Activated CD4-positive, alpha-beta T cell treated with anti-CD3 and anti-CD28 coated beads, Interleukin-2, amount 50 U/mL, for 24 hours (primary cell): ENCODE measurements at places on chromosomes 13 and 19.
A peak's percentile ranks its signal among the peaks of the same experiment; 100 is the strongest.

- DNase-seq: no peak
Observed at GRCh38 chr19:23804676-23805075, 46.0 kb upstream of the ZNF681 start.

GRCh38 chr19:19566306-19566705 is 28.2 kb downstream of the CILP2 start:
- DNase-seq: no peak

GRCh38 chr13:40376296-40376849 is 290.1 kb downstream of the FOXO1 start:
- DNase-seq: no peak

GRCh38 chr13:46620471-46620870 is 67.5 kb downstream of the LRCH1 start:
- no peak for DNase-seq

DNA sequence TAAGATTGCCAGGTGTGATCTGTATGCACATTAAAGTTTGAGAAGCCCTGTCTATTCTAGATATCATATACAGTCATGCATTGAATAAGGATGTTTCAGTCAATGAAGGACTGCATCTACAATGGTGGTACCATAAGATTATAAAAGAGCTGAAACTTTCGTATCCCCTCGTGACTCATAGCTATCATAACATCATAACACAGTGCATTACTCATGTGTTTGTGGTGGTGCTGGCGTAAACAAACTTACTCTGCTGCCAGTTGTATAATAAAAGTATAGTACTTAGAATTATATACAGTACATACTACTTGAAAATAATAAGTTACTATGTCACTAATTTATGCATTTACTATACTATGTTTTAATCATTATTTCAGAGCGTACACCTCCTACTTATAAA is 489.3 kb downstream of the GPC6 start:
- no peak for DNase-seq

DNA sequence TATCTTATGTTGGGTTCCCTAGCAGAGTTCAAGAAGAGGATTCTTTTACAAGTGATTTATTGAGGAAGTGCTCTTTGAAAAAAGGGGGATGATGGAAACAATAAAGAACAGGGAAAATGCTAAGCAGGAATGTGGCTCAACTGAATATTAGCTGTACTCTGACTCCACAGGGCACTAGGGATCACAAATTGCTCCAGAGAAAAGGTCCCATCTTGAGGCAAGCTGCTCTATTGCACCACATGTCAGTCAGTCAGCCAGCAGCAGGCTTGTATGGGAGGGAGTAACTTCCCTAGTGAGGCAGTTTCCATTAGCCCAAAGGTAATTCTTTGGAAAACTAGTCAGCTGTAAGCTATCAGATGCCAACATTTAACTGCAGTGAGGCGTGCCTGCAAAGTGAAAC is 73.3 kb upstream of the FNDC3A start:
- DNase-seq: no peak

- no peak for DNase-seq
Observed at GRCh38 chr13:79398127-79398526, 7.9 kb downstream of the RBM26 start.

DNA sequence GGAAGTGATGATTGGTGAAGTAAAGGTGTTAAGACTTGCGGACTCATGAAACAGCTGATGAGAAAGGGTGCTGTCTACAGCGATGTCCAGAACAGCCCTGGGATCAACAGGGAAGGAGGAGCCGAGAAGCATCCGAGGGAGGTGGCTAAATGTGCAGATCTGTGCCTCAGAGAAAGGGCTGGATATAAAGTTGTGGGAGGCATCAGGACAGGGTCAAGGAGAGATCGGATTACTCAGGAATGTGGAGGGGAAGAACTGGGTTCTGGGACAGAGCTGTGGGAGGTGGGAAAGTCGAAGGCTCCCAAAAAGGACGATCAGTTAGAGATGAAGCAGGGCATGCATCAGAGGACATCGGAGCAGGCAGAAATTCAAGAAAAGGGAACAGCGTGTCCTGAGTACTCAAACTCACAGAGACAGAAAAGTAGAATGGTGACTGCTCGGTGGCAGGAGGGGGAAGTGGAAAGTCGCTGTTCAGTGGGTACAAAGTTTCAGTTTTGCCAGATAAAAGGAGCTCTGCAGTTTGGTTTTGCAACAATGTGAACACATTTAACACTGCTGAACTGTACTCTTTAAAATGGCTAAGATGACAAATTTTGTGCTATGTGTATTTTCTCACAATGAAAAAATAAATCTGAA is 1.9 kb downstream of the SIGLEC14 start:
- no peak for DNase-seq

- no peak for DNase-seq
Observed at GRCh38 chr19:28224441-28224840, 988.5 kb downstream of the UQCRFS1 start.

- no peak for DNase-seq
Observed at GRCh38 chr19:28504727-28505126, 708.2 kb downstream of the UQCRFS1 start.

DNA sequence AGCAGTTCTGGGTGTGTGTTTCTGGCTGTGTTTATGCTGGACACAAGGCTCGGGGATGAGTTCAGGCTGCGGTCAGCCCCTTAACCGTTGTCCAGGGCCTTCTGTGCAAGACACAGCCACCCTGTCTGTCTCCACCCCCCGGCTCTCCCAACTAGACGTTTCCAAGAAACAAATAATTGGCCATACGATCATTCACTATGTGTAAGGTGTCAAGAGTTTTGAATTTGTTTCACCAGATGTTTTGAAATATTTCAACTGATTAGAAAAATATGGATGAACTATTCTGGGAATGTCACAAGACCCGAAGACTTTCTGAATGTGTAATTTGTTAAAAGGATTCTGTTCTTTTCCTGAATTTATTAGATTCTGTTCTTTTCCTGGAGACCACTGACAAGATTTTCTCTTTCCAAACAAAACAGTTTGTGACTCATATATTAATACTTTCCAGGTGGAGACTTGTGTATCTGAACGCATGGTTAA is 318.2 kb downstream of the MYO16 start:
- no peak for DNase-seq

- no peak for DNase-seq
Observed at GRCh38 chr19:28685802-28686201, 527.1 kb downstream of the UQCRFS1 start.

DNA sequence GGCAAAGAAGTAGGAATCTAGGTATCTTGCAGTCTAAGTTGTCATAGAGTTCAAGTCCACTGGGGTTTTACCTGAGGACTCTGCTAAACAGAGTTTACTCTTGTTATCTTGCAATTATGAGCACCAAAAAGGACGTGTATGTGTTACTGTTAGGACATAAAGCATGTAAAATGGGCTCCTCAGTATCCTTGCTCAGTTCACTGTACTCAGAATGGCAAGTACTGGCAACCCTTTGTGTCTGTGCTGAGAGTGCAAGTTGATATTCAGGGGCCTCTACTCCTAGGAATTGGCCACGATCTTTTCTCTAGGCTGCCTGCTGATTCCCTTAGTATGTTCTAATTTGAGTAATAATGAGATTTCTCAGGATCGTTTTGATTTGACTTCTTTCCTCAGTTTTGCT is 13.3 kb downstream of the TDRD3 start:
- no peak for DNase-seq

DNA sequence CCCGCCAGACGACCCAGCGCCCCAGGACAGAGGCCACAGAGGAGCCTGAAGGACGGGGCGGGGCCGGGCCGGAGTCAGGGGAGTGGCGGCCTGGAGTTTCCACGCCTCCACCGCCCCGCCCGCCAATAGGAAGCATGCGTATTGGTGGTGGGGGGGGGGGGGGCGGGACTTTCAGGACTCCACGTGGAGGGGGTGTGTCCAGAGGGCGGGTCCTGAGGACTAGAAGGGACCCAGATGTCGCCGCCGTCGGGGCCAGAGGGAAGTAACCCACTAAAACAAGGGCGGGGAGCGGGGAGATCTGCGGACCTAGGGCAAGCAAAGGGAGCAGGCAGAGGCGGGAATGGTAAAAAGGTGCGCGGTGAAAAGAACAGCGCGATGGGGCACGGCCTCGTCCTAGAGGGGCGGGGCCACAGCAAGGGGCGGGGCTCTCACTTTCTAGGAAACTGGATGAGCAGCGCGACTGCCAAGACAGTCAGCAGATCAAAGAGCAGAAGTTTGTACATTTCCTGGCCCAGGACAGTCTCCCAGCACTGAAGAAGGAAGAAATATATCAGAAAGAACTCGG is 2.8 kb upstream of the LENG1 start:
- peak; percentile 65 for DNase-seq
